ENCODE measurements at places on chromosomes 11 and 22.

GRCh38 chr22:30969532-30970355, 679 bp downstream of the TUG1 start:
- DNase-seq = peak; percentile 25

DNA sequence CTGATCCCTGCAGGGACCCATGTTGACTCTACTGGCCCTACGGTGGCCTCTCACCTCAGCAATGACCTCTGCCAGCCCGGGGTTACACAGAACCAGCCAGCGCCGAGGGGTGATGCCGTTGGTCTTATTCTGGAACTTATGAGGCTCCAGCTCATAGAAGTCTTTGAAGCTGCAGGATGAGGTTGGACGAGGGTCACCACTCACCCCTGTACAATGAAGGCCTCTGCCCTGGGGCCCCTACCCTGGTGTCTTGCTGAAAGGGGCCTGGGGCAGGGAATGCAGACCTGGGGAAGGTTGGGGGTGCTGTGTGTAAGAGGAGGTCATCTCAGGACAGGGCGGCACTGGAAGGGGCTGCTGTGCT, 6.8 kb downstream of the PYGM start:
- no peak for DNase-seq

DNA sequence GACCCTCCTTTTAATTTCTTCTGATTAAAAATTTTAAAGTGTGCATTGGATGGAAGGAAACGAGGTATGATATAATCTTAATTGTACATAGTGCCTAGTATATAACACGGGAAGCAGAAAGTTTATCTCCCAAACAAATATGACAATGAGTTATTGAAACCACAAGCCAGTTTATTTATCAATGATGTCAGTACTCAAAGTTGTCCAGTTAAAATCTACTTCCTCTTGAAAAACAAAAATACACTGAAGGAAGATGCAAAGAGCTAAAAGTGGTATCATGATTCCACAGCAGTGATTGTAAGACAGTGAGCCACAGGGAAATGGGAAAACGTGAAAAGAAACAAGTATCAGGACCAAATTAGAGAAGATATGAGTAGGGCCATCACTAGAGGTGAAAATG, 18.8 kb upstream of the OR5B21 start:
- no peak for DNase-seq

DNA sequence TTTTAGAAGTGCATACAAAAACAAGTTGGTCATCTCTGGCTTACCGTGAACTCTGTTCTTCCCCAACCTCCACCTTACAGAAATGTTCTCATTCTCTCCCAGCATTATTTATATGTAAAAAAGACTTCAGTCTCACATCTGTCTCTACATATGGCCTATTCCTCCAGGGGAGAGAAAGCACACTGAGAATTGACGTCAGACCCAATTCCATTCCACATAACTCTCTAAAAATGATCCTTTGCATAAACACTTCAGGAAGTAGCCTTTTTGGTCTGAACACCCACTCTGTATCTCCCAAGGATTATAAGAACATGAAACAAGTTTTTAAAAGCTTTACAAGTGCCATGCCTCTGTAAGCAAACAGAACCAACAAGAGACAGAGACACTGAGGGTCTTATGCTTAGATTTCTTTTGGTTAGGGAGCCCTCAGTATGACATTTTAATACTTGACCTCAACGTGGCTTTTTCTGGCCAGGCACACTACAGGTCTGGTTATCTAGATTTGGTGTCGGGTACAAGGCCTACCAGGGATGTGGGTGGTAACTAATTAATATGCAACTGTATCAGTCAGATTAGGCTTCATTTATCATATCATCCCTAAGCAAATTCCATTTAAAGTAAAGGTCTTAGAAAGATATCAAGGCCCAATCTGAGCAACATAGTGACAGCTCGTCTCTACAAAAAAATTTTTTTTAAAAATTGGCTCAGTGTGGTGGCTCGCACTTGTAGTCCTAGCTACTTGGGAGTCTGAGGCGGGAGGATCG, 48.5 kb upstream of the PPP2R1B start:
- DNase-seq = no peak

GRCh38 chr11:1344056-1344635, 34.7 kb upstream of the TOLLIP start:
- DNase-seq = no peak

DNA sequence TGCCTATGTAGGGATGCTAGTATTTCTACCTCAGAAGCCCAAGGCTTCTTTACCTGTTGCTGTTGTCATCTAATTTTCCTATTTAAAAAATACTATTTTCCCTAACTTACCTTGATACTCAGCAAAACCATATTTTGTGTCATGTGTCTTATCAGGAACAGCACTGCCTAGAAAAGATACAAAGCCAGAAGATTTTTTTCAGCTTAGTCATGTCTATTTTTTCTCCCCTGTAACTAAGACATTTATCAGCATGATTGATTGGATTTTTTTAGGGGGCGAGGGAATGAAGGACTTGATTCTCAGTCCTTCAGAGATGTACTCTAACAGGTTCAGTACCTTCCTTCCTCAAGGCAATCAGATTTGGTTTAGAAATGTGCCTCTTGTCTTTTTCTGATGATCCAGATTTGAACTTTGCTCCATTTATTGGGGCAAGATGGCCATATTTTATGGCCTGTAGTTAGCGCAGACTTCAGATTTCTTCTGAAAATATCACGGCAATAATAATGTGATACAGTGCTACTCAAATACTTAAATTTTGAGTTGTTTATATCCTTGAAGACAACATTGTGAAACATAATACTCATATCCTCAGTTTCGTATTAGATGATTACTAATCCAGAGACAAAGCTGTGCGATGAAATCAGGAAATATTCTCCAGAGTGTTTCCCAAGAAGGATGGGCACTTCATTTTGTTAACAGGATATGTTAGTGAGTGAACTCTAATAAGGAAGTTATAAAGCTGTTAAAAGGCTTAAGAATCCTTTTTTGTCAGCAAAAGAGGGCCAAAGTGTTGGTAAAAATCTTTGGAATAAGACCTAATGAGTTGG, 3.8 kb upstream of the PIK3IP1 start:
- DNase-seq = no peak

DNA sequence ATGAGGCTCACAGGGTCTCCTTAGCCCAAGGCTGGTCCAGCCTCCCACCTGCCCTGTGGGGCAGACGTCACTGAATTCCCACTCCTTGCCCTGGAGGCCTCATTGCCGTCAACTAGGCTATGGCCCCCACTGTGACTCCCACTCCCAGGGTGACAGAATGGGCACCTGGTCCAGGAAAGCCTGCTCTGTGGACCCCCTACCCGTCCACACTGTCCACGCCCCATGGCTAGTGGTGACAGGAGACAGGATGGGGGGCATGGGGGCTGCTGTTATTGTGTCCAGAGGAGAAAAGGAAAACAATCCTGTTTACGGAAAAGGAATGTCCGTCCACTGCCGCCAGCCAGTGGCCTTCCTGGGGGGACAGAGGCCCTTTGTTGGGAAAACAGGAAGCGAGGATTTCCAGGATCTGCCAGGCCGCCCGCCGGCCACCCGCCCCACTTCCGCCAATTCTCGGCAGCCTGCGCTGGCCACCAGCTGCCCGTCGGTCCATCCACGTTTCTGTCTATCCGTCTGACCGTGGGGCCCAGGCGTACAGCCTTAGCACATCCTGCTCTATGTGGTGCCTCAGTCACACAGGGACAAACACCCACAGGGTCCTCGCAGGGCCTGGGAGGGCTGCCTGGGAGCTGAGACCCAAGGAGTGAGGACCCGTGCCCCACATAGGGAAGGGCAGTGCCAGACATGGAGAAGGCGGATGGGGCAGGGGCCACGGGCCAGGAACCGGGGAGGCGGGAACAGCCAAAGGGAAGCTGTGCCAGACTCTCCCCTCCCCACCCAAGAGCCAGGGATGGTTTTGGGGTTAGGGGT, 19.5 kb downstream of the CRELD2 start:
- no peak for DNase-seq

DNA sequence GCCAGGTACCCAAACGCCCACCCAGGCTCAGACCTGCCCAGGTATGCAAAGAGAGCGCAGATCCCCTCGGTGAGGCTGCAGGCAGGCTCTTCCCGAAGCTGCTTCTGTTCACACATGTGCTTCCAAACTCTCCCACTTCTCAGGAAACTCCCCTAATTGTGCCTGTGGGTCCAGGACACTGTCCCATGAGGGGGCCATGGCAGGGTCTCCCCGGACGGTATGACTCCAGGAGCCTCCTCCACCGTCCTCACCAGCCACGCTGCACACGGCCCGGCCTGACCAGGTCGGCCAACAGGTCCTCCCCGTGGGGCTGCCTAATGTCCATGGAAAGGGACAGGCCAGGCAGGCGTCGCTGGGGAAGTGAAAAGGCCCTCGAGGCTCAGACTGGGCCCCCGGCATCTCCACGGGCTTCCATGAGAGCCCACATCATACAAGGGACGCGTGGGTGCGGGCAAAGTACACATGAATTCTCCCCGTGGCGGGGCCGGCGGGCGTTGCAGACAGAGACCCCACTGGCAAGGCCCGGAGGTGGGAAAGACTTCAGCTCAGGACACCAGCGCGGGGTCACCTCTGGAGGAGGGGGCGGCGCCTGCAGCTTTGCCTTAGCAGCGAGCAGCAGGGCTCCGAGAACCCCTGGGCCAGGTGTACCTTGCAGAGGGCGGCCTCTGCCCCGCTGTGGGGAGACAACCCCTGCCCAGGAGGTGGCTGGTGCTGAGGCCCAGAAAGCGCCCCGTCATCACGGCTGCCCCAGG, 526.1 kb downstream of the BRD1 start:
- DNase-seq = no peak

DNA sequence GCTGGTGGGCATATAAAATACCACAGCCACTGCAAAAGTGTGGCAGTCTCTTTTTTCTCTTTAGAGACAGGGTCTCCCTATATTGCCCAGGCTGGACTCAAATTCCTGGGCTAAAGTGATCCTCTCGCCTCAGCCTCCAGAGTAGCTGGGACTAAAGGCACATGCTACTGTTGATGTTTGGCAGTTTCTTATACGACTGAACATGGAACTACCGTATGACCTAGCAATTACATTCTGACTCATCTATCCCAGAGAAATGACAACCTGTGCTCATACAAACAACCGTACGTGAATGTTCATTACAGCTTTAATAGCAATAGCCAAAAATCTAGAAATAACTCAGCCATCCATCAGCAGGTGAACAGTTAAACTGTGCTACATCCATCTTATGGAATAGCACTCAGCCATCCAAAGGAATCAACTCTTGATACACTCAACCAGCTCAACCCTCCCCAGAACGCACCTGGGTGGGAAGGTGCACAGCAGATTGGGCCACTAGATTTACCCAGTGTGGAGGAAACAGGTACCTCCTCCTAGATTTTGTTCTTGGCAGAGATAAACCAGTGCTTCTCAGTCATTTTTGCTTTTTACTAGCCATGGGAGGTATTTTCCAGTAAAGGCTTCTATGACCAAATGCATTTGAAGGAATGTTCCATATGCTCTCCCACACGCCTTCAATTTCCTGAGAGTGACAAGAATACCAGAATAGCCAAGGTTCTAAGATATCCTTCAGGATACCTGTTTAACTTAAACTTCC, 130.5 kb downstream of the MED15 start:
- DNase-seq = no peak

All from CD4-positive, alpha-beta T cell treated with Interleukin-15 for 4 hours (primary cell).